GM12878 (cell line): ENCODE measurements at places on chromosomes 11 and 22. TPM values are rescaled to one million over a fixed set of nuclear protein-coding genes. Genes with fewer than 3 reads are reported as not detected.

DNA sequence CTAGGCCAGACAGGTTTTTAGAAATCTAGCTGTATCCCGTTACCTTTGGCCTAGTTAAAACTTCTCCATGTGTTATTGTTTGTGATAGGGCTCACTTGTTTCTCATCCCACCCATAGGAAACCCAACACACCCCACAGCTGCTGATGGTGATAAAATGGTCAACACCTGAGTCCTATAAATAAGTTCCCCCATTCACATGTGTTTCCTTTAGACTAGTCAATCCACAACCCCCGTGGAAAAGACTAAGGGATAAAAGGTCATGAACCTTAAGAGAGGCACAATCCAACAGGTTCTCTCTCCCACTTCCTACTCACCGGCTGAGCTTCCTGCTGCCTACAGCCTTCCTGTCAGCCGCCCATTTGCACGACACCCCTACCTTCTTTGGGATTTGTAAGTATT, 768.4 kb downstream of the JRKL start:
- DNase-seq, result no peak

DNA sequence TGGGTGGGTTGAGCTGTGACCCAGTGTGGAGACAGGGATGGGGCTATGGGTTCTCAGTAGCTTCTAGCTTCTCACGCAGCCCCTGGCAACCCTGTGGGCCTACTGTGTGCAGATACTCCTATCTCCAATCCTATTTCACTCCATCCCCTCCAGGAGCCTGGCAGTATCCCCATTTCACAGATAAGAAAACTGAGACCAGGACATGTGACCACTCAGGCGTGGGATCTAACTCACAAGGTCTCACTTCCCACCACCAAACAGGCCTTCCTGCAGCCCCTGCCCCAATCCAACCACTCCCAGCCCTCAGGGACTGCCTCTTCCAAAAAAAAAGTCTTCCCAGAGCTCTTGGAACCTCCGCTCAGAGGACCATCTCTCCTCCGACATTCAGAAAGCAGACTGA, 15.6 kb downstream of the ELFN2 start:
- DNase-seq, result no peak

- no peak for DNase-seq
These were observed 39.2 kb downstream of the ARFGAP2 start for GRCh38 chr11:47137476-47137875.

GRCh38 chr11:78341841-78342240, 75.8 kb downstream of the GAB2 start:
- DNase-seq, result no peak

GRCh38 chr11:108027057-108027456, 18.4 kb downstream of the CUL5 start:
- no peak for DNase-seq

The KRTAP5-1 gene
- not detected in 2 replicates for polyA plus RNA-seq

The BTBD18 gene
- 0.45 and 0.58 TPM in 2 replicates for polyA plus RNA-seq

The FAM111A gene
- 53.0 and 61.4 TPM in 2 replicates for polyA plus RNA-seq
